Stimulated activated CD4-positive, alpha-beta T cell treated with anti-CD3 and anti-CD28 coated beads, Interleukin-15, amount 100 ng/mL, for 1 hour (primary cell): ENCODE measurements at places on chromosomes 7 and 10.

- no peak for DNase-seq
Observed at GRCh38 chr7:157035302-157035701, 24.8 kb upstream of the MNX1 start.

DNA sequence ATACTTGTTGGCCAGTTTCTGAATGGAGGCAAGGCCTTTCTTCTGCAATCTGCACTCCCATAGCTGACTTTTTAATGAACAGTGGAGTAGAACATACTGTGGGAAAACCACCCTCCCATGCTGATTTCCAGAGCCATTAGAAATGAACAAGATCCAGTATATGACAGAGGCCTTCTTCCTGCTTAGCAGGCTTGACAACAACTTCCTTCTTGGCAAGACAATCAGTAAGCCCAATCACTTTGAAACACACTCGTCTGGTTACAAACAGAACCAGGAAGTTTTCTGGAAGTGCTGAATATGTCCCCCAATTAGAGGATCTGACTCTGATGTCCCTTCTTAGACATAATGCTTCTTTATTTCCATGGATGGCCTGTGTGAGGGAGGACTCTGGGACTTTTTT lies 103.4 kb downstream of the SAMD9 start:
- DNase-seq: no peak

DNA sequence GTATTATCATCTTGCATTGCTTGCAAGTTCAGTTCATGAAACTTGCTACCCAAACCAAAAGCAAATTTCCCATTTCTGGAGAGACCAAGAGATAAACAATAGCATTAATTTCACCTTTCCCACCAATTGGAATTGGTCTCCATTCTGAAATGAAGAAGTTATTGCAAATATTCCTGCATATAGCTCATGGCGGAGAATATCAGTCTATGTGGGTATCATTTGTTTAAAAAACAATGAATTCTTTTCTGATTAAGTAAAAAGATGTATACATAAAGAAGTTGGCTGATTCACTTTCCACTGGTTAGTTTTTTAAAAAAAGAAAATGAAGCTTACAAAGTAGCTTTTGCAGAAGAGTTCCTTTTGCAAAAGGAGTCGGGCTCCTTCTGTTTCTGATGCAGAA lies 19.5 kb upstream of the ANK3 start:
- no peak for DNase-seq

GRCh38 chr7:3117488-3118231 lies 74.0 kb upstream of the CARD11 start:
- no peak for DNase-seq

DNA sequence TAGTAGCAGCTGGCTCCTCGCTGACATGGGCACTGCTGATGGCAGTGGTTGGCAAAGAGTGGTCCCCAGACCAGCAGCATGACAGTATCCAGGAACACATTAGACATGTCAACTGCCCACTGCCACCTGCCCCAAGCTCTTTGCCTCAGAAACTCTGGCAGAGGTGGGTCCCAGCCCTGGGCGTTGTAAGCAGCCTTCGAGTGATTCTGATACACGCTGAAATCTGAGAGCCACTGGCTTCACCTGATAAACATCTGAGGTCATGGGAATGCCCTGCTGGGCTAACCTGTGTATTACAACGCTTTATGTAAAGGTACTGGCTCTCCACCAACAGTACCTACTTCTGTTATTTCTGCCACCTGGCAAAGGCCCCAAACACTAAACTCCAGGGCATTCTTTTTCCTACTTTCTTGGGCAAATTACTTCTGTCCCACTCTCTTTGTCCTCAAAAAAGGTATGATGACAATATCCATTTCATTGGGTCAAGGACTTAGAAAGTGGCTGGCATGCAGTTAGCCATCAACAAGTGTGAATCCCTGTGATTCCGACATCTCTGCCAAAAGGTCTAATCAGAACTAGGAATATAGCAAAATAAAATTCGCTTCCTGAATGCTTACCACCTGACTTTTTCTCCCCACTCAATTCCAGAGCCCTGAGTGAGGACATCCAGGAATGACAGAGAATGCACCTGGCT lies 9.2 kb downstream of the SGMS1 start:
- DNase-seq: no peak

DNA sequence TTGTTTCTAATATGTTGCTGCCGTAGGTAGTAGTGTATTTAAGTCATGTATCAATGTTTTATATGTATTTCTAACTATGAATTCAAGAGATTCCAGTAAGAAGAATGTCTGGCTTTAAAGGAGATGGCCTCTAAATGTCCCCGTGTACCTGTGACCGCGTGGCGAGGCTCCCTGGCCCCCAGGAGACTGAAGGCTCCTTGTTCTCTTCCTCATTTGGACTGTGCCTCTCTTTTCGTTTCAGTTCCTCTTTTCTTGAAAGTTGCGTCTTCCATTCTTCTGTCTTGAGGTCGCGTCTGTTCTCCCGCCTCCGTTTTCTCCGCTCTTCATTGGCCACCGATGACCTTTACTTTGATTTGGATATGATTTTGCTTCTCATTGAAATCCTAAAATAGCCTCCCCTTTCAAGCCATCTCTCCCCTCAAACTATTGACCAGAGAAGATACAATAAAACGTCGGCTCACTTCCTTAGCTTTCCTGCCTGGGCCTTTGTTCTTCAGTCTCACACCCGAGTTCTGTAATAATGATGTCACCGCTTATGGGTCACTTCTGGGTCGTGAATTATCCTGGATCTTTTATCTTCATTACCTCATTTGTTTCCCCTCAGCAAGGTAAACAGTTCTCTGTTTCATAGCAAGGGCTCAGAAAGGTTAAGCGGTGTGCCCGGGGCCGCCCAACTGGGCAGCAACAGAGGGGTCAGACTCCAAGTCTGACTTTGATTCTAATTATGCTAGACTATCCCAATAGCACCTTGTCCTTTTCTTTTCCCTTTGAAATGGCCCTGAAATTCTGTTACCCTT lies 28.7 kb downstream of the WIPI2 start:
- no peak for DNase-seq

- DNase-seq: no peak
Observed at GRCh38 chr10:122051609-122052385, 62.8 kb downstream of the TACC2 start.

GRCh38 chr7:285731-286130 lies 4.2 kb upstream of the FOXL3 start:
- no peak for DNase-seq

DNA sequence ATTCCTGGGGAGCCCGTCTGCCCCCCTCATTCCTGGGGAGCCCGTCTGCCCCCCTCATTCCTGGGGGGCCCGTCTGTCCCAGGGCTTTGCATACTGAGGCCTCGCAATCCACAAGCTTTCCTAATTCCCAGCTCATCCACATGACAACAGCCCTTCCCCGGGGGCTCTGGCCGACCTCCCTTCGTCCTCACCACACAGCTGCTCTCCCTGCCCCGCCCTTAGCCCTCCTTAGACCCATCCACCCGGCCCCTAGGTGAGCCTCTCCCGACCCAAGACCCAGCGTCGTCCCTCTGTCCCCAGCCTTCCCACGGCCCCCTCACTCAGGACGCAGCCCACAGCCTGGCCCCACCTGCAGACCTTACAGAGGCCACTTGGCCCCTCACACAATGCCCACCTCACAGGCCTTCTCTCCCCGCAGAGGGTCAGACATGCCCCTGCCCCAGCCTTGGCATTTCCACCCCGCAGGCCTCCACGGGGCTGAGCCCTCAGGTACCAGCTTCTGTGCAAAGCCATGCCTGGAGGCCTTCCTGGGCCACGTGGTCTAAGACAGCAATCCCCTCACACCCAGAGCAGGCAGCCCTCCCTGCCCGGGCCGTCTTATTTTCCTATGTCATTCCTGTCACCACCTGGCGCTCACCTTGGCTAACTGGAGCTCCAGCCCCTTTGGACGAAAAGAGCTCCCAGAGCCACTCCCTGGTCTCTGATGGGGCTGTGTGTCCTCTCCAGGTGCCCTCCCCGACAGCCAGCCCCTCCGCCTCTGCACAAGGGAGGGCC lies 3.5 kb upstream of the FAM20C start:
- DNase-seq: no peak

- DNase-seq: no peak
Observed at GRCh38 chr10:72472306-72472705, 117.6 kb upstream of the DNAJB12 start.

DNA sequence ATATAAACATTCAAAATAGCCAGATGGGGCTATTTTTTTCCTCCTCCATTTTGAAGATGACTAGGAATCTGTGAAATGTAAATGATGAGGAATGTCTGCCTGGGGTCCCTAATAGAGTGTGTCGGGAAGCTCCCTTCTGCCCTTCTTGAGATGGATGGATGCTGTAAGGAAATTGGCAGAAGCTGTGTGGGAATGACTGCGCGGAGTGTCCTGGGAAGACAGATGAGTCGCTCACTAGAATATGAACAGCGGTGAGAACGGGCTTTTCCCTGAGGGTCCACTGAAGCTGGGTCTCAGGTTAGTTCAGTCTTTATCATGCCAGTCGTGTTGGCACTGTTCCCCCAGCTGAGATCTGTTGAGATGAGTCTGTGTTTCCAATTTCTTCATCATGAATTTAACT lies 75.1 kb upstream of the PLPP4 start:
- DNase-seq: no peak

- DNase-seq: no peak
Observed at GRCh38 chr10:128938558-128938957, 528.5 kb upstream of the MGMT start.

GRCh38 chr10:52621635-52622079 lies 150.9 kb downstream of the MBL2 start:
- no peak for DNase-seq

- DNase-seq: no peak
Observed at GRCh38 chr7:91892099-91892705, 11.7 kb upstream of the MTERF1 start.

GRCh38 chr7:54550471-54550870 lies 8.3 kb downstream of the VSTM2A start:
- DNase-seq: no peak

DNA sequence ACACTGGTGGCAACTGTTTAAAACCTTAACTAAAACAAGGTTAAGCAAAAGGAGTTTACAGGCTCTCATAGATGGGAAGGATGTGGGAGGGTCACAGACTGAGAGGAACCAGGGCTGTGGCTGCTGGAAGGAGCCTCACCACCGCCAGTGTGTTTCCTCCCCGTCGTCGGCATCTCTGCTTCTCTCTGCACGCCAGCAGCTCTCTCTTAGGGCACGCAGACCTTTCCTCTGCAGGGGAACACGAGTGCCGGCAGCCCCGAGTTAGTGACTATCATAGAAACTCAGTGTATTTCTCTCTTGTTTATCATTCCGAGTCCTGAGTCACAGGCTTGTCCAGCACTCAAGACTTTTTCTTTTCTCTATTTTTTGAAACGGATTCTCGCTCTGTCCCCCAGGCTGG lies 8.1 kb upstream of the SH2D4B start:
- DNase-seq: no peak

DNA sequence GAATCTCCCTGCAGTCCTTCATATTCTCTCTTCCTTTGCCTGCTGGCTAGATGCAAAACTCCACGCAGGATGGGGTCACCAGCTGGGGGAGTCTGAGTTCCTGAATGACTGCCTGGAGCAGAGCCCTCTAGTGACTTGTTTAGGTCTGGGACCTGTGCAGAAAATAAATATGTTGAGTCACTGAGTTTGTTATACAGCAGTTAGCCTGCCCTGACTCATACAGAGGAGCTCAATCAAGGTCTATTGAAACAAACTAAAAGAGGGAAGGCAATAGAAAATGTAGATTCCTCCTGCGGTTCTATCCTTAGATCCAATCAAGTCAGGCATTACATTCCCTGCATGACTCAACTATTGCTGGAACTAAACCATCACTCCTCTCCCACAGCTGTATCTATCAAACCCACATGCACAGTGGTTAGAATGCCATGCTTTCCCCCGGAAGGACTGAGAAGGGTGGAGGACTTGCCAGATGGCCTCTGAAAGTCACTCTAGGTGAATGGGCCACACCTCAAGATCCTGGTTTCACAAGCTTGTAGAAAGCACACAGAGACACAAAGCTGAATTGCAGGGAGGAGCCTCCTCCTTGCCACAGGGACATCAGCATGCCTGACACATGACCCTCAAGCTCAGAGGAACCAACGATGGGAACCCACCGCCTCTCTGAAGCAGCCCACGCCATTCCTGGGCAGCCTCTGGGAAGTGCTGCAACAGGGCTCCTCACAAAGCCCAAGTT lies 73.9 kb downstream of the SH3PXD2A start:
- no peak for DNase-seq

- no peak for DNase-seq
Observed at GRCh38 chr10:61164458-61165160, 220.6 kb upstream of the RHOBTB1 start.

GRCh38 chr10:30751678-30752331 lies 122.3 kb upstream of the LYZL2 start:
- peak; percentile 50 for DNase-seq

DNA sequence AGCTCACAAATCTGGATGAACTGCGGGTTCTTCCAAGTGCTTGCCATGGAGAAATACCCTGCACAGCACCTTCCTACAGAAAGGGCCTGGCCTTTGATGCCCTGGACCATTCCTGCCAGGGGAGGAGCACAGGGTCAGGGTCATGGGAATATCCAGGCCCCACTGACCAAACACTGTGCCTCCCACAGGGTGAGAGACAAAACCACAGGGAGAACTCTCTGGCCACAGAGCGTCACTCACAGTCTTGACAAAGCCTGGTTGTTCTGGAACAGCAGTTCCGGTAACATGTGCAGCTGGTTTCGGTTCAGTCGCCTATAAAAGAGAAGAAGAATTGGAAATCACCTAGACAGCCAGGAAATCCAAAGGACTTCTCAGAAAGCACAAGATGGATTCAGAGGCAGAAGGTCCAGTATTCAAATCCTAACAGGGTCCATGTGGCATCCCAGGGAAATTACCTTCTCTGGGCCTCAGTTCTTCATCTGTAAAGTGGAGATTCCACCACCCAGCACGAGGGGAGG lies 28.1 kb downstream of the SLIT1 start:
- DNase-seq: no peak

DNA sequence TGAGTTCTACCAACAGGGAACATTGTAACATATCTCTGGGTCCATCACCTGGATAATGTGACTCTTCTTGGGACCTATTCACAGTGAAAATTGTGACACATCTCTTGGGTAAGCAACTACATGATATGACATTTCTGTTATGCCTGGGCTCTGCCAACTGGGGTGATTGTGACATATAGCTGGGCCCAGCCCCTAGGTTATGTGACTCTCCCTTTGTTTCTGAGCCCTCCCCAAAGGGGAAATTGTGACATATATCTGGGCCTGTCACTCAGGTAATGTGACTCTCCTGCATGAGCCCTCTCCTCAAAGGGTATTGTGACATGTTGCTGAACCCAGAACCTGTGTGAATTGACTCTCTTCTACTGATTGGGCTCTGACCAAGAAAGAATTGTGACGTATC lies 22.4 kb upstream of the ZNF107 start:
- DNase-seq: no peak

- no peak for DNase-seq
Observed at GRCh38 chr10:96711048-96711728, 9.1 kb downstream of the PIK3AP1 start.
